NCI-H510A (cell line): ENCODE measurements at places on chromosomes 1 and 21.

GRCh38 chr1:178267646-178268094 lies 173.8 kb downstream of the RASAL2 start:
- no peak for DNase-seq

GRCh38 chr1:162756523-162756922 lies 34.0 kb upstream of the HSD17B7 start:
- no peak for DNase-seq

- DNase-seq, result no peak
Observed at GRCh38 chr1:230123280-230124185, 56.5 kb downstream of the GALNT2 start.

DNA sequence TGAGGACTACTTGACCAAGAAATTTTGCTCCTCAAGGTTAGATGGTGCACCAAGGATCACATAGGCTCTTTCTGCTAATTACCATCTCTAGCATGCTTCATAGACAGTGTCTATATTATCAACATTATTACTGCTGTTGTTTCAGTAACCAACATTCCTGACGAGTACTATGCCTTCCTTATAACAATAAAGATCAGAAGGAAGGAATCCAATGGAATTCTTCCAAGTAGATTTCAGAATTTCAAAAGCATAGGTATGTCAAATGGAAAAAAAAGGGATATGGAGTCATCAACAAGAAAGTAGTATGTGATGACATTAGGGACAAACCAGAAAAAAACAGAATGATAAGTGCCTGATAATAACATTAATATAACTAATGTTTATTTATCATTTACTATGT lies 39.6 kb upstream of the LPGAT1 start:
- no peak for DNase-seq

GRCh38 chr1:197144570-197145325 lies 1.7 kb downstream of the ASPM start:
- DNase-seq, result no peak

DNA sequence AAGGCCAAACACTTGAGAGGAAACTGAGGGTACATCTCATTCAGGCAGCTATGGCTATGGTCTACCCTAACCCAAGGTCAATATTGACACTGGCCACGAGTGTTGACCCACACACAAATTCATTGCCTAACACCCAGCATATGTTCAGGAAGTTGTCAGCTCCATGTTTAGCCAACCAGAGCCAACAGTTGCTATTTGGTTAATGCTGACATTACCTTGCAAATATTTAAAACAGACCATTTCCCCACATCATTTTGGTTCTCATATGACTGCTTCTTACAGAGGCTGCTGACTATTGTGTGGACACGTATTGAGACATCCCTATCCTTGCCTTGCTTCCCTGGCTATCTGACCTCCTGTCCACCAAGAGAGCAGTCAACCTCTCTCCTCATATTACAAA lies 97.3 kb downstream of the LMX1A start:
- DNase-seq, result peak; percentile 46

DNA sequence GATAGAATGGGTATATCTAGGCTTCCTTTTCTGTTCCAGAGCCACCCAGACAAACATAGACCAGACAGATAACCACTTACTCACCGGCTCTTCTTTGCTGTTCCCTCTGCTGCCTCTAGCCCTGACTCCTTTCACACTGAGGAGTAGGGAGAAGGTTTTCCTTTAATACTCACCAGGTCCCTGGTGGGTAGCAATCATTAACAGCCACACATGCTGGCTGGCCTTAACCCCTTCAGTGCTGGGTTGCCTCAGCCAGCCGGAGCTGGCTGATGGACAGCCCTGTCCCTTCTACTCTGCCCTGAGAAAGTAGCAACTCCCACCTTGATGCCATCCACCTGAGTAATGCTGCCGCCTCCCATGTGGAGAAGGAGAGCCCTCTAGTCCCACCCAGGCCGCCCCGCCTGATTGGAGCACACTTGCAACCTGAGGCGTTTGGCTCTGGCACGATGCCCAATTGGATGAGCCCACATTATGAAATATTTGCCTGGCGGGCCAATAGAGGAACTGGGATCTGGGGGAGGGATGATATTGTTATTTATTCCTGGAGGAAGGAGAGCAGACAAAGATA lies 71.6 kb downstream of the PLEKHA6 start:
- DNase-seq, result peak; percentile 93

GRCh38 chr1:216670118-216670883 lies 52.9 kb downstream of the ESRRG start:
- DNase-seq, result no peak
